ENCODE measurements at places on chromosomes 6 and 20.

DNA sequence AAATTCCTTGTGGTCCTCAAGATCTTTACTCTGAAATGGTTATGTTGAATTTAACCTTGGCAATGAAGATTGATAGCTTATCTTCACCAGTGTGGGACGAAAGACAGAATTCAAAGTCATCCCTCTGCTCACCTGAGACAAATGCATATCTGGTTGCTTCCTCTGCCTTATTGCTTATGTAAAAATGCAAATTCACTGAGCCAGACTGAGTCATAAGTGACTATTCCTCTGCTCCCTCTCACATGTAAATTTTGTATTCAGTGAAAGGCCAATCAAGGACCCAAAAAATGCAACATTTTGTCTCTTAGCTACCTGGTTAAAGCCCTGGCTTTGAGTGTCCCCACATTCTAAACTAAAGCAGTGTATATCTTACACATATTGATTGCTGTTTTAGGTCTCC, 593.1 kb upstream of the GJE1 start:
- no peak for DNase-seq

- DNase-seq, result no peak
Observed at GRCh38 chr6:31799781-31800180, 4.2 kb upstream of the VARS1 start.

DNA sequence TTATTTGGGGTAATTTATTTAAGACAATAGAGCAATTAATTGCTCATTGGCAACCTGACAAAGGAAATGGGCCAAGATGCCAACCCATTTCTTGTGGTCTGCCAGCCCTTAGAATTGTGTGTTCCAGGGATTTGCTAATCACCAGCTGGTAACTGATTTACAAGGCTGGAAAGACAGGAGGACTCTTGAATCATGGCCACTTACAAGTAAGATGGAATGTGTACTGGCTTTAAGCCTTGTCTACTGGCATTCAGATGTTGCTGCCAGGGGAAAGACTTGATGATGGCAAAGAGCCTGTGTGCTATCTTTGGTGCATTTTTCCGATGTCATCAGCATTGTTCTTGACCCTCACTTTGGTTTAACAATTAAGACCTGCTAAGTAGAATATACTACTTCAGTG, 91.0 kb downstream of the BCKDHB start:
- DNase-seq, result no peak

DNA sequence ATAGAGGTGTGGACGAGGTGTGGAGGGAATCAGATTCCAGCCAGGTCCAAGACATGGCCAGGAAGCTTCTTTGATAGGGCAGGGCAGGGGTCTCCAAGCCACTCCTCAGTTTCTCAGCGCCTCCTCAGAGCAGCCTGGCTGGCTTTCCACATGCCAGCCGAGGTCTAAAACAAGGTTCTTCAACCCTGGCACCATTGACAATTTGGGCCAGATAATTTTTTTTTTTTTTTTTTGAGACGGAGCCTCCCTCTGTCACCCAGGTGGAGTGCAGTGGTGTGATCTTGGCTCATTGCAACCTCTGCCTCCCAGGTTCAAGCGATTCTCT, 21.3 kb upstream of the CHMP4B start:
- no peak for DNase-seq

DNA sequence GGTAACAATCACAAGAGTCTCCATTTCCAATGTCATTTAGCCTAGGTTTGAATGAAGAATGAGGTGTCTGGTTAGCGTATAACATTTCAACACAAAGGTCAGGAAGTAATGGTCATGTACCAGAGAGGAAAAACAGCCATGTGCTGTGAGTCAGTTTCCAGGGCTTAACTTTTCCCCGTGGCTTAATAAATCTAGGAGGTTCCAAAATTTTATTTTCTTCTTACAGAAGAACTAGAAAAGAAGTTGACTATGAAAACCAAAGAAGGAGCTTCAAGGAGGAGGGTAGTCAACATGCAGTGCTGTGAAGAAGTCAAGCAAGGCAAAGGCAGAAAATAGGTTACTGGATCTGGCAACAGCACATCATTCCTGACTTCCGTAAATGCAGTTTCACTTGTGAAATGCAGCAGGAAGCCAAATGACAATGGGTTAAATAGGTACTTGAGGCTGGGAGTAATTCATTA, 8.4 kb upstream of the GABRR2 start:
- DNase-seq, result no peak

GRCh38 chr6:163545370-163545769, 130.9 kb downstream of the QKI start:
- no peak for DNase-seq

DNA sequence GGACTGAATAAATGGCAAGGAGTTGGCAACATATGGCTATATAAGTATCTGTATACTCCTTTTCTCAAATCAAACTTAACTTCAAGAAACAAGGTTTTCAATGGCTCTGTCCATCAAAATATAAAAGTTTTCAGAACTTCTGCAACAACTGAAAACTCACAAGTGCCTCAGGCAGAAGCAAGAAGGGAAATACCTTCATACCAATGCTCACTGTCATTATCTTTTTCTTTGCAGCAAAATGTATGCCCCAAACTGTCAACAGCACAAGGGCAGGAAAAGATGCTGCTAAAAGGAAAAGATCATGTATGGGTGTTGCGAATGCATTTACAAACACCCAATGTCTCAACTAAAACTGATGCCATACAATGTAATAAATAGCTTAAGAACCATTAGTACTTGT, 45.9 kb downstream of the PTPRK start:
- DNase-seq, result no peak

- DNase-seq, result peak; percentile 25
Observed at GRCh38 chr6:135181333-135182070, 394 bp downstream of the MYB start.

- DNase-seq, result no peak
Observed at GRCh38 chr6:15854826-15855710, 192.2 kb upstream of the DTNBP1 start.

GRCh38 chr6:92023410-92023966, 1395.9 kb downstream of the EPHA7 start:
- no peak for DNase-seq

GRCh38 chr20:31570021-31570463, 35.0 kb upstream of the ID1 start:
- DNase-seq, result no peak

DNA sequence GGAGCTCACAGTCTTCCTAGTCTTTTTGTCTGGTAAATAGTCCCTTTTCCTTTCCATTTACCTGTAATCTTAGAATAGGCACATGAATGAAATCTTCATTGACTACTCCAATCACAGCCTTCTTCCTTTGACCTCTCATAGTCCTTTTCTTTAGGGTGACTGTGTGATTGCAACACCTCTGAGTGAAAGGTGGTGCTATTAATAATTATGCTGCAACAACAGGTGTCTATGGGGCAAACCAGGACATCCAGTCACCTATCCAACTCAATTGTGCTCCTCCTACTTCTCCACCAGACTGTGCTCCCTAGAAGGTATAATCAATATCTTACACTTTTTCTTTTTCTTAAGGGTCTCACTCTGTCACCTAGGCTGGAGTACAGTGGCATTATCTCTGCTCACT, 29.4 kb downstream of the RIPOR2 start:
- no peak for DNase-seq

DNA sequence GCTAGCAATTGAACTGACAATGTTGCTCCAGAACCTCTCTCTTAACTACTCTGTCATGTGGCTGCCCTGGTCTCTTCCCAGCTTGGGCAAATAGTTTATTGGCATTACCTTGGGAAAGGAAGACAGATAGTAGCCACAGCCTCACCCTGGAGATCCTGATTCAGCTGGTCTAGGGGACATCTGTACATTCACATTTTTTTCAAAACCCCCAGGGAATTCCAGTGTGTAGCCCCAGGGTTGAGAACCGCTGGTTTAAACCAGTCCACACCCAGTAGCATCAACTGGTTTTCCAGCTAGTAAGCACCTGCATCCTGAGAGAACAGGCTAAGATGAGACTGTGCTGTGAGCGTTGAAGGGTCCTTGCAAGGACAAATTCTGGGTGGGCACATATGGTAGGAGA, 9.6 kb downstream of the SCUBE3 start:
- DNase-seq, result no peak

DNA sequence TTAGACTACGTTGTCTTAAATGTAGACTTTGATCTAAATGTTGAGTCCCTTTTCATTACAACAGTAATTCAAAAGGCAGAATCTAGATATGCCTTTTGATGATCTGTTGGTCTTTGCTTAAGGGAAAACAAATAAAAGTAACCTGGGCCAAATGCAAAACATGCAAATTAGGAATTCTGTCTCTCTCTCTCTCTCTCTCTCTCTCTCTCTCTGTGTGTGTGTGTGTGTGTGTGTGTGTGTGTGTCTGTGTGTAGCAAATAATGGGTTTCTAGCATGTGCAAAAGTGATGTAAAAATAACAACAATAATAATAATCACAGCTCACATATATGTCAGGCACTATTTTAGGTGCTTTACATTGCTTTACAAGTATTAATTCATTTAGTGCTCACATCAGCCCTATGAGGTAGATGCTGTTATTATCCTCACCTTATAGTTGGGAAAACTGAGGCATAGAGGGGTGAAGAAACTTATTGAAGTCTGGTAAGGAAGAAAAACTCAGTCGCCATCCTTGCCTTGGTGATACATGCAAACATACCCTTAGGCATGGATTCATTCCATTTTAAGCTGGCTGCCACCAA, 160.3 kb upstream of the ZNF217 start:
- DNase-seq, result no peak

- DNase-seq, result no peak
Observed at GRCh38 chr6:83812595-83812994, 40.6 kb upstream of the RIPPLY2 start.

DNA sequence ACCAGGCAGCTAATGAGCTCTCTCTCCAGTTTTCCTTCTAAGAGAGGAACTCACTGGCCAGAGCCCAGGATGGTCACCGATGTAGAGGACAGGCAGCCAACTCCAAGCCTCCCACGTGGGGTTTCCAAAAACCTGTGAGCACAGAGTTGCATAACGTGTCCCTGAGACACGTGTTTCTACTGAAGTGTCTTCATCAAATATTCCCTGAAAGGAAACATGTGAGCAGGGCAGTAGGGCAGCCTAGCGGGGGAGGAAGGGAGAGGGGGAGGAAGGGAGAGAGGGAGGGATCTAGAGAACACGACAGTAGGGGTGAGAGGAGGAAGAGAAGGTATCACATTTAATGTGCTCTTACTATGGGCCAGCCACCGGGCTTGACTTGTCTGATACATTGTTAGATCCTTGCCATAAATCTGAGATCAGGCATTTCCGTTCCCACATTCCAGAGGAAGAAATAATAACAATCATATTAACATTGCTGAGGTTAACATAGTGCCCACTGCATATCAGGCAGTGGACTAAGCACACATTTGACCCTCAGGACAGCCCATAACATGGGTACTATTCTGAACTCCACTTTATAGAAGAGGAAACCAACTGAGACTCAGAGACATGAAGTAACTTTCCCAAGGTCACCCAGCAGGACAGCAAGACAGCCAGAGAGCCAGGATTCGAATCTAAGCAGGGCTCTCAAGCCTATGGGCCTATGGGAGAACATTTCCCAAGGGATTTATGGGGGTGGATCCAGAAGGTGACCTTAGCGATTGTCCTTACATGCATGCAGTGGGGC, 4.5 kb upstream of the SYS1 start:
- DNase-seq, result peak; percentile 56

DNA sequence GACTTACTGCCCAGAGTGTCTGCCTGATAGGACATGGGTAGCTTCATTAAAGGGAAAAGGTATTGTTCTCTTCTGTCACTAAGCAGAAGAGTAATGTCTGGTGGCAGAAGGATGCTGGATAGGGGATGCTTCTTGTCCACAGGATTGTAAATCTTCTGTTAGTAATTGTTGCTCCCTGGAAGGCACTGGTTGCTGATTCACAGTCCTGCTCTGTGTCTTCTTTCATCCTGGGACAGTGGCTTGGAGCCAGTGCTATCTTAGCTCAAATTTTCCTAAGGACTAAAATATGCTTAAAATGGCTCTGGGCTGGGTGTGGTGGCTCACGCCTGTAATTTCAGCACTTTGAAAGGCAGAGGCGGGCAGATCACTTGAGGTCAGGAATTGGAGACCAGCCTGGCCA, 48.0 kb downstream of the SYTL3 start:
- DNase-seq, result no peak

DNA sequence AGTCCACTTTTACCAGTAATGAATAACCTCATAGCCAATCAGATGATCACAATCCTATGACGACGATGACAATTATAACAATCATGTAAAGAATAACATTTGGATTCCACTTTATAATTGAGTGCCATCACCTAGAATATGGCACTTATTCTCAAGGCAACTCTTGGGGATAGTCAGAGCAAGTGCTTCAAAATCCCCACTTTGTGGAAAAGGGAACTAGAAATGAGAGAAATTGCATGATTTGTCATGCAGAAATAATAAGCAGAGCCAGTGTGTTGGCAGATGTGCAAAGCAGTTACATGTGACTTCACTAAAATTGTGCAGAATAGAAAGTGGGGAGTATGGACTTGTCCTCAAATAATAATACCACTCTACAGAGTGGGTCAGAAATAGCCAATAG, 41.3 kb downstream of the FRK start:
- no peak for DNase-seq

GRCh38 chr20:47876311-47877088, 91.2 kb upstream of the SULF2 start:
- DNase-seq, result no peak

- peak; percentile 87 for DNase-seq
Observed at GRCh38 chr6:31366693-31367470, 9.9 kb upstream of the HLA-B start.

DNA sequence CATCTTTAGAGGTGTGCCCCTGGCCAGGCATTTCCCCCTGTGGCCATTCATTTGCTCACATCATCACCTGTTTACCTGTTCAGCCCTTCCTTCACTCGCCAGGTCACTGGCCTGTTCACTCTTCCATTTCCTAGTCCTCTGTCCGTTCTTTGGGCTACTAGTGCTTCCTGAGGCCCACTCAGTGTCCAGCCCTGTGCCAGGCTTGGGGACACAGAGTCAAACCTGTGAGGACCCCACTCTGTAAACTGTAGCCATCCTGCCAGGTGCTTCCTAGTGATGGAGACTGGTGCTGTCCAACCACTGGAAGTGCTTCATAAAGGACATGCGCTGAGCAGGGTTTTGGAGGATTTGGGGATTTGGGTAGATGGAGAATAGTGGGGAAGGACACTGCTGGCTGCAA, 3.5 kb downstream of the DLGAP4 start:
- no peak for DNase-seq

- DNase-seq, result no peak
Observed at GRCh38 chr6:3135668-3136291, 17.3 kb downstream of the BPHL start.

DNA sequence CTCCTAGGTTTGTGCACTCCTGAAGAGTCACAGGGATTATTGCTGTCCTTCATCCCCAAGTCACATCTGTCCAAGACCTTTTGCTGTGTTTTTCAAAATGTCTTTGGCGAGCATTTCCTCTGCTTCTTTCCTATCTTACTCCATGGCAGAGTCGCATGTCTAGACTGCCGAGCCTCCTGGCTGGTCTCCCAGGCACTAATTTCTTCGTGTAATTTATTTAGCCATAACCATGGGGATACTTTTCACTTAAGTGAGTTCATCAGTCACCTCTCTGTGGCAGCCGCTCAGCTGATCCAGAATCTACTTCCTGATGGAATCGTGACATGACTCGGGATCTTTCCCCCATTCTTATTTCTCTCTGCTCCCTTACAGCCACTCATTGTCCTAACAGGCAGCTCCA, 25.8 kb downstream of the ADGRF5 start:
- DNase-seq, result no peak

GRCh38 chr6:150813319-150813992, 52.0 kb upstream of the MTHFD1L start:
- DNase-seq, result peak; percentile 49

Measured in urothelium cell line (cell line).